ENCODE measurements at places on chromosomes 7 and 10. TPM values are rescaled to one million over a fixed set of nuclear protein-coding genes. Genes with fewer than 3 reads are reported as not detected.
A peak's percentile ranks its signal among the peaks of the same experiment; 100 is the strongest.

SRRM3 gene
- 1.4 TPM for total RNA-seq

TMEM236 gene
- 0.07 TPM for total RNA-seq

GRCh38 chr10:73003822-73004221 is 49.2 kb upstream of the PLA2G12B start:
- H3K4me3 ChIP-seq: no peak overlapping the region

DNA sequence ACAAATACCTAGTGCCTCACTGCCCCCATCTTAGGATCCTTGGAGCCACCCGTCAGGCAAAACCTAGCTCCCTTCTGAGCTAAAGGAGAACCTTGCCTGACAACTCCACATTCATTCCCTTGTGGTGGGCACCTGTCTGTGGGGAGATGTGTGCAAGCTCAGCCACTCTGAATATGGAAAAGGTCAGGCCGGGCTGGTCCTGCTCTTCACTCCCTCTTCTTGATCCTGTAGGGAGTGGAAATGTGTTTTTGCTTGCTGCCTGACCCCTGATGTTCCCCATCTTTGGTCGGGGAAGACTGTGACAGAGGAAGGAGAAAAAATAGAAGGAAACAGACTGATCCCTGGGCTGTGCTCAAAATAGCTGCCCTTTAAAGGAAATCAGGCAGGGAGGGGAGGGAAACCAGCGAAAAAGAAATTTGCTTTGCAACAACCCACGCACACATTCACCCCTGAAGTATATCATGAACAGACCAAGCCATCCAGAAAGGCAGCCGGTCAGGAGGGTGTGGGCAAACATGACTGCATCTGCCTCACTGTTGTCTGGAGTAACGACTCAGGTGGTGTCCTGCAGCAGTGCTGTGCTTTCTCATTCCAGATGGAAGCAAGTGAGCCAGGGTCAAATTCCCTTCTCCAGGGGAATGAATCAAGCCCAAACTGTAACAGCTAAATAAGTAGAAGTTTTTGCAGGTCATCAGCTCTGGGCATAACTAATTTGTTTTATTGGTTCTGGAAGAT is 74.0 kb downstream of the SCRN1 start:
- peaks cover 12% of the 10 kb centered on the region for H3K4me1 ChIP-seq
- peak overlapping the region; percentile 41 for H3K27ac ChIP-seq
- no peaks in the 10 kb centered on the region for H3K27me3 ChIP-seq

- peaks cover 24% of the 10 kb centered on the region for H3K4me1 ChIP-seq
- H3K4me3 ChIP-seq: no peak overlapping the region
Measured at GRCh38 chr10:1609648-1609970, 127.7 kb downstream of the ADARB2 start.

DNA sequence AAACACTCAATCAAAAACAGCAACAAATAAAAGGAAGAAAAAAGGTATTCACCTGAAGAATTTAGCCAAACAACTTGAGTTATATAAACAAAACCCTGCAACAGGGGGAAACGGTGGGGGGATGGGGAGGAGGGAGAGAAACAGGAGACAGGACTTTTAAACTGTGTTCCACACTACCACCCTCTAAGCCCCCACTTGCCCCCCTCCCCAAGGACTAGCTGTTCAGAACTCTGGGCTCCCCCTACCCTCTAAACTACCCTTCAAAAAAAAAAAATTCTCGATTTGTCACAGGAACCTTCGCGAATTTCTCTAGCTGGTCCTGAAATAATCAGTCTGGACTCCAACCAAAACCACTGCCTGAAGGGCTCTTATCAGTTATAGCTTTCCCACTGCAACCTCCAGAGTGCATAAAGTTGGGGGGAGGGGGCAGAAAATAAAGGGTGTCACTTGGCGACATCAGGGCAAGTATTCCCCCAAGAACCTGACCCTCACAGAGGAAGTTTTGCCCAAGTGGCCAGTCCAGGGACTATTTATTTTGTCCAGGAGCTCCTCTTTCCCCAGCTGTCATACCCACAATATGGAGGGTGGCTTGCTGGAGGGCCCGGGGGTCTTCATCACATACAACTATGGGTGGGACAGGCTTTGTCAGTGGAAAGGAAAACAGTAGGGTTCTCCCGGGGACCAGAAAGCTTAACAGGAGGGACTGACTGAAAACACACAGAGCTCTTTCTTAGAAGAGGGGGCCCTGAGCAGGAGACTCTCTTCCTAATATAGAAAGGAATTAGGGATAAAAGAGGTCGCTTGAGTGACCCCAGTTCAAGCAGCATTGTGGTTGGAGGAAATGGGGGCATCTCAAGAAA is 1.3 kb downstream of the UBE2H start:
- no peaks in the 10 kb centered on the region for H3K27me3 ChIP-seq
- DNase-seq: peak; percentile 15
- H3K4me1 ChIP-seq: peaks cover 17% of the 10 kb centered on the region
- no peak overlapping the region for H3K27ac ChIP-seq

DNA sequence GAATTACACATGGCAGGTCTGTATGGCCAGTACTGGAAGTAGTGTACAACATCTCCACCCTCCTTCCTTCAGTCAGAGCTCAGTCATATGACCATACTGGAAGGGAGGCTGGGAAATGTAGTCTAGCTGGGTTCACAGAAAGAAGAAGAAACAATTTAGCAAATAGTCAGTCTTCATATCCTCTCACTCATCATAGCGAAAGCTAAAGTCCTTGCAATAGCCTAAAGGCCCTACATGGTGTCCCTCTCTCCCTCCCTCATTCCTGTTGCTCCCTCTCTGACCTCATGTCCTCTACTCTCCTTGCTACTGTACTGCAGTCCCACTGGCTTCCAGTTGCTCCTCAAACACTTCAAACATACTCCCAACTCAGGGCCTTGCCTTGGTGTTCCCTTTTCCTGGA is 4.3 kb upstream of the CALU start:
- H3K4me1 ChIP-seq: peaks cover 13% of the 10 kb centered on the region
- H3K27ac ChIP-seq: no peak overlapping the region
- no peak overlapping the region for H3K4me3 ChIP-seq
- H3K27me3 ChIP-seq: no peaks in the 10 kb centered on the region
- no peak for DNase-seq
- peaks cover 2% of the 10 kb centered on the region for H3K36me3 ChIP-seq

GRCh38 chr10:43160921-43161255 is 22.6 kb downstream of the CSGALNACT2 start:
- peaks cover 36% of the 10 kb centered on the region for H3K4me1 ChIP-seq
- H3K27me3 ChIP-seq: no peaks in the 10 kb centered on the region
- H3K27ac ChIP-seq: peak overlapping the region; percentile 89
- no peak for DNase-seq
- peaks cover 16% of the 10 kb centered on the region for H3K36me3 ChIP-seq

DNA sequence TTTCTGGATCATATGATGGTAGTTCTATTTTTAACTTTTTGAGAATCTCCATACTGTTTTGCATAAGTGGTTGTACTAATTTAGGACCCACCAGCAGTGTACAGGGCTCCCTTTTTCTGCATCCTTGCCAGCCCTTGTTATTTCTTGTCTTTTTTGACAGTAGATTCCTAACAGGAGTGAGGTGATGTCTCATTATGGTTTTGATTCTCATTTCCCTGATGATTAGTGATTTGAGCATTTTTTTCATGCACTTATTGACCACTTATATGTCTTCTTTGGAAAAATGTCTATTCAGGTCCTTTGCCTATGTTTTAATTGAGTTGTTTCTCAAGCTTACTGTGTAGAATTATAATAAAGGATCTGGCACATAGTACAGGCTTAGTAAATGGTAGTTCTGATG is 238.8 kb upstream of the BMPER start:
- peaks cover 16% of the 10 kb centered on the region for H3K4me1 ChIP-seq
- H3K27me3 ChIP-seq: no peaks in the 10 kb centered on the region
- no peak overlapping the region for H3K27ac ChIP-seq
- peaks cover 4% of the 10 kb centered on the region for H3K36me3 ChIP-seq
- H3K4me3 ChIP-seq: no peak overlapping the region
- DNase-seq: no peak

DNA sequence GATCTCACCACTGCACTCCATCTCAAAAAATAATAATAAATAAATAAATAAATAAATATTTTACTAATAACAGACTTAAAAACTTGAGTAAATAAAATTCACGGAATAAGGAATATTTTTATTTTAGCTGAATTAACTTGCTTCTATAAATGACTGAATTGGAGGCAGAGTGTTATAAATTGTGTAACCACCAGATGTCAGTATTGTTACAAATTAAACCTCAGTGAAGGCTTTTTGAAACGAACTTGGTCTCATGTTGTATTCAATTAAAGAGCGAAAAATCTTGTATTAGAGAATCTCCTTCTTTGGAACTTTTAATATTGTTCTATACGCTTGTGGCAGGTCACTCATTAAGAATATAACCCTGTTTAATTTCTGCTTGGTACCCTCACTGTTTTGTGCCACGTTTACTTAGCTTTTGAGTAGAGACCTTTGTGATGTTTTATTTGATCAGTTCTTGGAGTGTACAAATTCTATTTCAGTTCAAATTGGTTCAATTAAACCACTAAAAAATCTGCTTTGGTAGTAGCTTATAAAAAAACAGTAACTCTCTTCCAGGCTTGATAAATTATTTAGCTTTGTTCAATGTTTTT is 45.6 kb upstream of the SCIN start:
- H3K27ac ChIP-seq: no peak overlapping the region
- H3K36me3 ChIP-seq: no peaks in the 10 kb centered on the region
- H3K4me3 ChIP-seq: no peak overlapping the region
- H3K4me1 ChIP-seq: peaks cover 9% of the 10 kb centered on the region

DNA sequence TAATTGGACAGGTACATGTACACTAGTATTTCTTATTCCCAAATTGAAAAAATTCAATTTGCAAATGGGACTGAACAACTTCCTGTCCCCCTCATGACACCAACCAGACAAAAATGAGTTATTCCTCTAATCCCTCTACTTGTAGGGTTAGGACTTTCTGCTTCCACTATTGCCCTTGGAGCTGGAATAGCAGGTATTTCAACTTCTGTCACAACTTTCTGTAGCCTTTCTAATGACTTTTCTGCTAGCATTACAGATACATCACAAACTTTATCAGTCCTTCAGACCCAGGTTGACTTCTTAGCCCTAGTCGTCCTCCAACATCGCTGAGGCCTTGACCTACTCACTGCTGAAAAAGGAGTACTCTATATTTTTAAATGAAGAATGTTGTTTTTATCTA is 6.4 kb downstream of the CYP3A7 start:
- no peak overlapping the region for H3K27ac ChIP-seq
- peaks cover 10% of the 10 kb centered on the region for H3K27me3 ChIP-seq
- H3K36me3 ChIP-seq: no peaks in the 10 kb centered on the region
- no peak for DNase-seq

DNA sequence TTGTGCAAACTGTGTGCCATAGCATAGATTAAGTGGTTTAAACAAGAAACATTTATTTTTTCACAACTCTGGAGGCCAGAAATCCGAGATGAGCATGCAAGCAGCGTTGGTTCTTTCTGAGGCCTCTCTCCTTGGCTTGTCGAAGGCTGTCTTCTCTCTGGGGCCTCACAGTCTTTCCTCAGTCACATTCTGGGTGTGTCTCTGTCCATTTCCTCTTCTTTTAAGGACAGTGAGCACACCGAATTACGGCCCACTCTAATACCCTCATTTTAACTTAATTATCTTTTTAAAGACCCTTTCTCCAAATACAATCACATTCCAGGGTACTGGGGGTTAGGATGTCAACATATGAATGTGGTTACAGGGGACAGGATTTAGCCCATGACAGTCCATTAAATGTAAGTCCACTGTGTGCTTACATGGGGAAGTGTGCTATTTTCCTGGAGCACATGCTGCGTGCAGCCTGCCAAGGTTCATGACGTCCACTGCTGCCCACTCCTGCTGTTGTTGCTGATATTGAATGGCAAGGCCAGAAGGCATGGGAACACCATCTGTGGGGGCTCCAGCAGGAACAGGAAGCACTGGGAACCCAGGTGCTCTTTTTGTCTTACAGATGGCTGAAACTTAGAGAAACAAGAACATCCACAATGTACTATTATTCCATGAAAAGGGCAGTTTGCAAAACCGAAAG is 365.5 kb downstream of the GALNT17 start:
- no peak overlapping the region for H3K4me3 ChIP-seq
- H3K36me3 ChIP-seq: peaks cover 12% of the 10 kb centered on the region
- no peaks in the 10 kb centered on the region for H3K27me3 ChIP-seq
- DNase-seq: no peak
- no peak overlapping the region for H3K27ac ChIP-seq

DNA sequence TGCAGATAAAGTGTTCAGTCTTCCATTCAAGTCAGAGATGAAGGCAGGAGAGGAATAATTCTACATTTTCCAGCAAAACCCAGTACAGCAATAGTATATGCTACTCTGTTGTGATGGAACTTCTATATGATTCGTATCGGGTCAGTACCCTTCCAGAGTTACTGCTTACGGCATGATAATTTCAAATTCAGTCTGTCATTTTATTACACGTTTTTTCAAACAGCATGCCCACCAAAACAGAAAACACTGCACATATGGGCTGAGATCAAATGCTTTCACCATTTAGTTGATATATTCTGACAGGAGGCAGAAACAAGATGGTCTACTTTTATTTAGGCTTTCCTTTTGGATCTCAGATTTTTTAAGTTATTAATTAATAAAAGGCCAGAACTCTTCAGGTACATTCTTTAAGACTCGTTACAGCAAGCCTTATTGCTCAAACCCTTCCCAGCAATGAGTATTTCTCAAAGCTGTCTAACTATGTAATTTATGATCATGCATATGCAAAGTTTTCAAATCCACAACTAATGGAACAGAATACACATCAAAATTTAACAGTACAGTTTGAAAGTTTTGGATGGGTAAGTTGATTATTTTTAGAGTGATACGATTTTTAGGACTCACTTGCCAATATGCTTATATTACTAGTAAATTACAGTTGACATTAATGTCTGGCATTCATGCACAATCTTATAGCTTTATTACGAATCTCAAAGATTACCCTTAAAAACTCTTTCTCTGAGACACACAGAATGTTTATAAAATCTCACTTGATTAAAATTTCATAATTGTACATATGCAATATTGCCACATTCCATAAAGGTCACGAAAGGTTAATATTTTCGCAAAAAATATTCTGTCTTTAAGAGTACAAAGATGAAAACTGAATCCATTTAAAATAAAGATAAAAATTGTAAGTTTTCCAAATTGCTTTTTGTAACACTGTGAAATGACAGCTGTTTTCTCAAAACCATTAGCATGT is 91.0 kb downstream of the ANK3 start:
- no peak for DNase-seq
- no peaks in the 10 kb centered on the region for H3K27me3 ChIP-seq
- peaks cover 45% of the 10 kb centered on the region for H3K4me1 ChIP-seq

GRCh38 chr10:23755556-23755955 is 316.7 kb downstream of the OTUD1 start:
- no peak overlapping the region for H3K4me3 ChIP-seq
- DNase-seq: no peak
- H3K27ac ChIP-seq: no peak overlapping the region
- H3K36me3 ChIP-seq: no peaks in the 10 kb centered on the region

DNA sequence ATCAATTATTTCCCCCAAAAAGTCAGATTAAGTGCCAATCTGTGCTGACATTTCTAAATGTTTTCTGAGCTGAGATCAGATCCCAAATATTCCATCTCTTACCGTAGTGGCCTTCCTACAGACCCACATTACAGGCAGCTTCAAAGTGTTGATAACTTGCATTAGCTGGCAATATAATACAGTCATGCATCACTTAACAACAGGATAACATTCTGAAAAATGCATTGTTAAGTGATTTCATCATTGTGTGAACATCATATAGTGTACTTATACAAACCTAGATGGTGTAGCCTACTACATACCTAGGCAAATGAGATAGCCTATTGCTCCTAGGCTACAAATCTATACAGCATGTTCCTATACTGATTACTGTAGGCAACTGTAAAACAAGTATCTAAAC is 22.4 kb downstream of the SLC25A13 start:
- H3K36me3 ChIP-seq: peaks cover 3% of the 10 kb centered on the region
- no peak for DNase-seq
- peaks cover 29% of the 10 kb centered on the region for H3K4me1 ChIP-seq
- no peaks in the 10 kb centered on the region for H3K27me3 ChIP-seq

- peak overlapping the region; percentile 32 for H3K27ac ChIP-seq
- no peak overlapping the region for H3K4me3 ChIP-seq
- peaks cover 54% of the 10 kb centered on the region for H3K4me1 ChIP-seq
- no peaks in the 10 kb centered on the region for H3K36me3 ChIP-seq
- no peaks in the 10 kb centered on the region for H3K27me3 ChIP-seq
Measured at GRCh38 chr7:131370523-131370968, 42.9 kb downstream of the MKLN1 start.

All from chondrocyte (in vitro differentiated cells).